HFFc6 (cell line): ENCODE measurements at places on chromosomes 4 and X.
A peak's percentile ranks its signal among the peaks of the same experiment; 100 is the strongest.

- no peak for DNase-seq
Measured at GRCh38 chrX:18883234-18883960, 100.5 kb downstream of the PHKA2 start.

DNA sequence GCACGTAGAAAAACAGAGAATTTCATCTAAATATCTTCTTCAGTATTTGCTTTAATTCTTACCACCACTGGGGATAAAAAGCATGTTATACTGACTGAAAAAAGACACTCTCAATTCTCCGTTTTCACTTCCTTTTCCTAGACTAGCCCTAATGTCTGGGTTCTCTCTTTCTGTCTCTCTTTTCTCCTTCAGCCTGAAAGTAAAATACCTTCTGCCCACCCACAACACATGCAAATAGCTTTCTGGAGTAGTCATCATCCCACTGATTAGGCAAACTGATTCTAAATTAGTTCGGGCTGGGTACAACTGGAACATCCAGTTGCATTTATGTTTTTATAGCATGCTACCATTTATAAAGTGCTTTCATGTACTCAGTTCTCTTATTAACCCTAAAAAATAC, 142.4 kb upstream of the ANKRD50 start:
- peak; percentile 12 for DNase-seq

- peak; percentile 50 for DNase-seq
Measured at GRCh38 chr4:6720202-6720699, 4.3 kb downstream of the BLOC1S4 start.

DNA sequence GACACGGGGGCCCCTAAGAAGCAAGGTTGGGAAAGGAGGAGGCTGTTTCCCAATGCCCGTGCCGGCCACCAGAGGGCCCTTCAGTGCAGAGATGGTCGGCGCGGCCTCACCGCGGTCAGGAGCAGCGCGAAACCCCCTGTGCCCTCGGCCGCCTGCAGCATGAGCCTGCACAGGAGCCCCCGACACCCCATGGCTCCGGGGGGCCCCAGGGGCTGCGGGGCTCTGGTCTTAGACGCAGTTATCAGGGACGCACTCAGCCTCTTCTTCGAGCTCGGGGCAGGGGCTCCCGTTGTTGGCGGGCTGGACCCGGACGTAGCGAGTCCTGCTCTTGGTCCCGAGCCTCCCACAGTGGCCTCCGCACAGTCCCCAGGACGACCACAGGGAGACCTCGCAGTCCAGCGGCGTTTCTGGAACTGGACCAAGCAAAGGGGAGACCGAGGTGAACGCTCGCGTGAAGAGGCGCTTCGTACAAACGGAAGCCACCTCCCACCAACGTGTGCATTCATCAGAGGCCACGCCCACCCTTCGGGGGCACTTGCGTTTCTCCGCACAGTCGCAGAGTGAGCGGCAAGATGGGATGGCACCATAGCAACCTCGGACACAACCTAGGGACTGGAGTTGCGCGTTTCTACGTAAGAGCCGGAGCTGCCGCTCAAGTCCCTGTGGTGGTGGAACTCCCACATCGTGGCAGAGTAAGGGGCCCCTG, 5.0 kb downstream of the SPON2 start:
- DNase-seq, result peak; percentile 28

- no peak for DNase-seq
Measured at GRCh38 chr4:36841583-36842326, 402.8 kb upstream of the NWD2 start.

GRCh38 chr4:48078862-48079655, 55.0 kb downstream of the TXK start:
- DNase-seq, result no peak

DNA sequence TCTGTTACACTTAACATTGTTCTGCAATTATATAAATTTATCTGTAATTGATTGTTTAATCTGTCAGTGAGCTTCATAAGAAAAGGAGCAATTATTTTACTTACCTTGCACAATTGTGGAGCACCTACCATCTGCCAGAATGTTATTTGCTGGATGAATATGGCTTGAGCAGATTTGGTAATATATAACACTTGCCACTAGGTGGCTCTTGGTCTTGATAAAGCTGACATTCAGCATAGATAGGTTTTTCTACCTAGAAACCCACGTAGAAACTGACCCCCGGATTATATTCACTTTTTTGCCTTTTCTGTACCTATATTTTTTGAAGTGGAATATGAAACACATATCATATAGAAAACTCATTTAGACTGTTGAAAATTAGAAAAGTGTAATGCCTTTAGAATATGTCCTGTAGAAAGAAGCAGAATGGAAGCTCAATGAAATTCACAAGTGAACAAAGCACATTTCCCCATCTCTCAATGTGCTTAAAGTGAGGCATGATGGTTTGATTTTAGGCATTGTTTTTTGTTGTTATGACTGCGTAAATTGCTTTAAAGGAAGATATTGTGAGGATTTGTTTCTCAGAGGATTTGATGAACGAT, 9.5 kb downstream of the RBPJ start:
- DNase-seq, result peak; percentile 67
